ENCODE measurements at places on chromosomes 1 and 21.

- H3K27ac ChIP-seq: no peak overlapping the region
- no peak overlapping the region for H3K4me3 ChIP-seq
- no peaks in the 10 kb centered on the region for H3K36me3 ChIP-seq
- H3K27me3 ChIP-seq: no peaks in the 10 kb centered on the region
Measured at GRCh38 chr1:53176452-53177208, 20.0 kb upstream of the CPT2 start.

- no peaks in the 10 kb centered on the region for H3K4me1 ChIP-seq
- no peaks in the 10 kb centered on the region for H3K27me3 ChIP-seq
- no peak for DNase-seq
- no peak overlapping the region for H3K4me3 ChIP-seq
- H3K27ac ChIP-seq: no peak overlapping the region
- no peaks in the 10 kb centered on the region for H3K36me3 ChIP-seq
Measured at GRCh38 chr1:27292106-27292505, 29.9 kb upstream of the TMEM222 start.

GRCh38 chr1:14055442-14056223, 355.6 kb downstream of the PRDM2 start:
- H3K4me3 ChIP-seq: no peak overlapping the region
- H3K27me3 ChIP-seq: no peaks in the 10 kb centered on the region
- no peaks in the 10 kb centered on the region for H3K4me1 ChIP-seq
- DNase-seq: no peak
- no peak overlapping the region for H3K27ac ChIP-seq
- H3K36me3 ChIP-seq: no peaks in the 10 kb centered on the region

DNA sequence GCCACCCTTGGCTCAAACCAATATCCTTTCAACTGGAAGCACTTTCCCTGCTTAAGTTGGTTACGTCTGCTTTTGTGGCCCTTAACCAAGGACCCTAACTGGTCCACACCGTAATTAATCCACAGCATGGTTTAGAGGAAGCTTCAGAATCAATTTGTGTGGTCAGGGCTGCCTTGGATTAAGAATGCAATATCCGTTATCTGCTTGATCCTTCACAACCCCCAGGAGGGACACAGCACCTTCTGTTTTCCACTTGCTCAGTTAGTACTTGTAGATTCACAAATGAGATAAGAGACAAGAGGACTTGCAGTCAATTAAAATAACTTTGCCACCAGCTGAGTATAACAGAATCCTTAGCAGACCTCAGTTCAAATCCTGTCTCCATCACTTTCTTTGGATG, 56.9 kb upstream of the LRP8 start:
- no peaks in the 10 kb centered on the region for H3K36me3 ChIP-seq
- H3K4me1 ChIP-seq: no peaks in the 10 kb centered on the region
- no peak overlapping the region for H3K27ac ChIP-seq
- no peak overlapping the region for H3K4me3 ChIP-seq
- no peaks in the 10 kb centered on the region for H3K27me3 ChIP-seq

DNA sequence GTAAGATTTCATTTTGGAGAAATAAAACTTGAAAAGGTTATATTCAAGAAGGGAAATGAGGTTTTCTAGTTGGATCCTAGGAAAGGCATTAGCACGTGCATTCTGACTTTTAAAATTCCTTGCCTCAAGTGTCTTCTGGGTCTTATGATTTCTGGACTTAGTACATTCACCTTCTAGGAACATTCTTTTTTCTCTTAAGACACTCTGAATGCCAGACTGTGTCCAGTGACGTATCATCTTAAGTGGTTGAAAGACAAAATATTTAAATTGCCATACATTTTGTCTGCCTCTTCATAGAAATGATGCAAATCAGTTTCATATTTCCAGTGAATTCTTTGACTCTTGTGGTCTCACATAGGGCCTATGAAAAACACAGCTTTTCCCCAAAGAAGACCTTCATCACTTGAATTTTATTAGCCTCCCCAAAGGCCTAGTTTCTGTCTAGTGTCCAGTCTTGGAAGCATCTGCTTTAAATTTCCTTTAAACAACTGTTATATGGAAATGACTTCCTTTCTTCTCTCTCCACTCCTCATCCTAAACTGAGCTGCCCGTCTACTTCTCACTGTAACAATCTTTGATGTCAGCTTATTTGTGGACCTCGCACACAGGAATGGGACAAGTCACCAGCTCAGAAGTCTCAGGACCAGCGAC, 187.2 kb downstream of the HLX start:
- no peak for DNase-seq
- H3K27me3 ChIP-seq: no peaks in the 10 kb centered on the region
- no peaks in the 10 kb centered on the region for H3K36me3 ChIP-seq
- H3K4me3 ChIP-seq: no peak overlapping the region
- no peaks in the 10 kb centered on the region for H3K4me1 ChIP-seq
- H3K27ac ChIP-seq: no peak overlapping the region

- H3K36me3 ChIP-seq: no peaks in the 10 kb centered on the region
- H3K27me3 ChIP-seq: no peaks in the 10 kb centered on the region
- no peak overlapping the region for H3K27ac ChIP-seq
- no peaks in the 10 kb centered on the region for H3K4me1 ChIP-seq
- no peak overlapping the region for H3K4me3 ChIP-seq
Measured at GRCh38 chr1:18972991-18973390, 16.5 kb upstream of the IFFO2 start.

All from H1 (cell line).